ENCODE measurements at places on chromosomes 2 and 18.
A peak's percentile ranks its signal among the peaks of the same experiment; 100 is the strongest.

DNA sequence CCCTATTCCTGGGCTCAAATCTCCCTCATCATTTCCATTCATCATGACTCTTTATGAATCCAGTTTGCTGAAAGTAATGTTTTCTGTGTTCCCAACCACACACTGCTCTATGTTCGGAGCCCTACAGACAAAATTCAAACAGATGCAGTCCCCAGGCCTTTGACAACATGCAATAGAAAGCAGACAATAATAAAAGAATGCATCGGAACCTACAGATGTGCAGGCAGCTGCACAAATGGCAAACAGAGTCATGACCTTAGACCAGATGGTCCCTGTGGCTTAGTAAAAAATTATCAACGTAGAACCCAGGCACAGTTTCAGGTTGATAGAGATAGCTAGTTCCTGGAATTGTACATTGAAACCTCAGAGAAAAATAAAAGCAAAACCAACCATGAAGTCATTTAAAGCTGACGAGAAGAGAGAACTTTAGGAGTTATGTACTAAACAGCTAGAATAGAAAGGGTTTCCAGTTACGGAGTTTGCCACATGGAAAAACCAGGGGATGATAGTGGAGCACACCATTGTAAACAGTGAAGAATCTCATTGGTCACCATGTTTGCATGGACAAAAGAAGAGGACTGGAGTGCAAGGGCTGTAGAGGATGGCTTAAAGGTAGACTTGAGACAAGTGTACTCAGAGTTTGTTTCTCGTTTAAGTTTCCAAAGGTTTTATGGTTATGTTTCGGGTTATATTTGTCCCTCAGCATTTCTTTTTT lies 23.2 kb upstream of the ACVR1 start:
- no peak for DNase-seq

- DNase-seq: peak; percentile 32
Measured at GRCh38 chr2:122028371-122029100, 273.1 kb downstream of the TSN start.

GRCh38 chr2:50263728-50264127 lies 768.2 kb downstream of the NRXN1 start:
- DNase-seq: no peak

- no peak for DNase-seq
Measured at GRCh38 chr2:20557226-20557625, 93.7 kb downstream of the HS1BP3 start.

GRCh38 chr2:128320192-128320905 lies 1.7 kb upstream of the HS6ST1 start:
- no peak for DNase-seq

GRCh38 chr2:58377181-58377580 lies 136.1 kb upstream of the FANCL start:
- DNase-seq: no peak

GRCh38 chr2:113700186-113700841 lies 56.1 kb downstream of the SLC35F5 start:
- peak; percentile 65 for DNase-seq

- peak; percentile 49 for DNase-seq
Measured at GRCh38 chr2:221096706-221097567, 475.2 kb downstream of the EPHA4 start.

- peak; percentile 70 for DNase-seq
Measured at GRCh38 chr2:54952978-54953456, 97.2 kb downstream of the RTN4 start.

DNA sequence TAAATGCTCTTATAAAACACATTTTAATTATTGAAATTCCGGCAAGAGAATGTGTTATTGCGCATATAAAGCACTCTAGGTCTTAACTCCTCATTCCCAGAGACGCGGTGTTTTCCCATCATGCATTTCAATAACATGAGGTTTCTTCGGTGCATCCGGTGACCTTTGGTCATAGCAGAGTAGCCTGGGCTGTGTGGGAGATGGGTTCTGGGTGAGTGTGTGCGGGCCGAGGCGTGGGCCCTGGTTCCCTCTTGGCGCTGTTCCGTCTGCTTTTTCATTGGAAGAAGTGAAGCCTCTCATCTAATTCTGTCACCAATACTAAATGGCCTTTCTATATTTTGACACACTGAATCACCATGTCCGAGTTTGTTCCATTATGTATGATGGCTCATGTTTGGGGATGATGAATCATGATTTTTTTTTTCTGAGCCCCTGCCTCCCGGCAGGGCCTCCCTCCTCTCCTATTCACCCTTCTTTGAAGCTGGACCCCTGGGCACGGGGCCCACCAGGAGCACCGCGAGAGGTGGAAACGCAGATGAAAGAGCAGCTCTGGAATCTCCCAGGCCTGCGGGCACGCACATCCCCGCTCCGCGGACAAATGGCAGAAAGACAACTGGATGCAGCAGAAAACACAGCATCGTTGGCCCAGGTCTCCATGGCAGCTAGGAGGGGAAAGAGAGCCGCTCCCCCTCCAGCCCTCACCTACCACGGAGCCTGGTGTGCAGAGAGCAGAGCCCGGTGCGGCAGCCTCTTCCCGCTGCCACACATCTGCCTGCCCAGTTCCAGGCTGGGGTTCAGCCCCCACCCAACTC lies 85.8 kb upstream of the HPCAL1 start:
- DNase-seq: peak; percentile 15

GRCh38 chr2:33763671-33764310 lies 164.7 kb upstream of the FAM98A start:
- no peak for DNase-seq

GRCh38 chr2:190587106-190587505 lies 52.6 kb upstream of the NEMP2 start:
- DNase-seq: no peak

DNA sequence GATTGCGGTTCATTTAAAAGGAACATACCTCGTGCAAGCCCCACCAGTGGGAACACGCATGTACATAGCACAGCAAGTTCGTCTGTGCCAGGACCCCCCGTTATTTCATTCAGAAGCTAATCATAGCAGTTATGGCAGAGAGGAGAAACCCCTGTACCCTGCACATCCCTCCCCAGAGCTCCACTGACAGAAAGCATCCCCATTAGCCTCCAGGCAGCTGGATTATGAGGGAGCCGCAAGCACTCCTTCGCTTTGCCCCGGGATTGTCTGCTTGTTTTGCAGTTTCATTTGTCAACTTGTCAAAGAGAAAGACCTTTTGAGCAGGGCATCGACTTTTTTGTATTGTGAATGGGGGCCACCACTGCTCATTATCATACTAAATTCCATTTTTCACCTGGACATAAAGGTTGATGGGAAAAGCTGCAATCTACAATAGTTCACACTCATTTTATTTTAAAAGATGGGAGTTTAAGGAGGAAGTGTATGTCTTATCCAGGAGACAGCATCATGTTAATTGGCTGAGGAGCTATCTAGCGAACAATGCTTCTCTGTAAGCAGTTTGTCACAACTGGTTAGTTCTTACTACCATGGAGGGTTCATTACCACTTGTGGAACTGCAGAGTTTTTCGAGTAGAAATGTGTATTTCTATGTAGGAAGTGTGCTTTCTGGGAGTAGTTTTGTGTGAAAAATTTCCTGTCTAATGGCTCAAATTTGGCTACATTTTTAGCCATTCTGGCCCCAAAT lies 255.3 kb downstream of the THSD7B start:
- DNase-seq: no peak

DNA sequence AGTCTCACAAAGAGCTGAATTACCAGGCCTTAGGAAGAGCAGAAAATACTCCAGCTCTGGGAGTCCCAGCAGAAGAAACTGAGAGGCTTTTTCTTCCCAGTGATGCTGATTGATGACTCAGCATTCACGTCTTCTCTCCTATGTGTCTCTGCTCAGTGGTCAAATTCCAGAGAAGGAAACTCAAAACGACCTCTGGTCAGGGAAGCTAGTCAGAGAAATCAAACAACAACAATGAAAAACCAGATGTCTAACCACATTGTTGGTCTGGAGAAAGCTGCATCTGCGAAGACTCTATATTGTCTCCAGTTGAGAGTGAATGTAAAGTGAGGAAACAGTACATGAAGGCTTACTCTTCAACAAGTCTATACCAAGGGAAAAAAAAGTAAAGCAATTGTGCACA lies 28.6 kb upstream of the CERS6 start:
- DNase-seq: peak; percentile 62

GRCh38 chr2:25957743-25958142 lies 24.6 kb downstream of the KIF3C start:
- no peak for DNase-seq

DNA sequence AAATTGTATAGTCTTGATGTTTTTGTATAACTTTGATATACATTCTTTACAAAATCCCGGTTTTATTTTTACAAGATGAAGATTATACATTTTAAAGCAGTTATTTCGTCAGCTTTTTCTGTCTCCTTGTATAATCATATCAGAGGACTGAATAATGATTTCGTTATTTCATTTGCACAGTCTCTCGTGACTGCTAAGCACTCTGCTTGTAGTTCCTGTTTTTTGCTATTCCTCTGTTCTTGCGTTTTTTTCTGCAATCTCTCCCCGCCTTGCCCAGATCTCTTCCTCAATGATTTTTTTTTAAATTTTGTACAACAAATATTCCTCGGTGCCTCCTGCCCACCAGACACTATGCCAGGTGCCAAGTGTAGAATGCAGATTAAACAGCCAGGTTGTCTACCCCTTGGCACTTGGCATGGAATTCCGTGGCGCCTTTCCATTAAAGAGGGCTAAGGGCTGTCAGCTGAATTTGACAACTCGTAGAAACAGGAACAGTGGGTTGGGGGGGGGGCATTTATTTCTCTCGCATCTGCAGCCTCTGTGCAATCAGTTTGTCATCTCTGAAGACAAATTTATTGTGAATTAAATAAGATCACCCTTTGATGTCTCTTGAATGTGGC lies 69.6 kb downstream of the KLHL29 start:
- DNase-seq: no peak

DNA sequence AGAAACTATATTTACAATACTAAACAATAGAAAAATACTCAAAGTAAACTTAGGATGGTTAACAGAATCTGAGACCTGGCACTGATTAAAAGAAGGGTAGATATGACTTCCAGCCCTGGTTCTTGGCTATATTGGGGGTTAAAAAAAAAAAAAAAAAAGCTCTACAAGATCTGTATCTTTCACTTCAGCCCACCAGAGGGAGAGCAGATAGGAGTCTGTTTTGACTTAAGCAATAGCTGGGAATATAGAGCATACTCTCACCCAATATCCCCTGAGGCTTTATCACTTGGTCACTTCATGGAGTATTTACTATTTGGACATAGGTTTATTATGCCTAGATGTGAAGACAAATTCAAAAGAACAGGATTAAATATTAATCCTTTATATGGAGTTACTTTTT lies 598.9 kb upstream of the LINC00305 start:
- DNase-seq: no peak

DNA sequence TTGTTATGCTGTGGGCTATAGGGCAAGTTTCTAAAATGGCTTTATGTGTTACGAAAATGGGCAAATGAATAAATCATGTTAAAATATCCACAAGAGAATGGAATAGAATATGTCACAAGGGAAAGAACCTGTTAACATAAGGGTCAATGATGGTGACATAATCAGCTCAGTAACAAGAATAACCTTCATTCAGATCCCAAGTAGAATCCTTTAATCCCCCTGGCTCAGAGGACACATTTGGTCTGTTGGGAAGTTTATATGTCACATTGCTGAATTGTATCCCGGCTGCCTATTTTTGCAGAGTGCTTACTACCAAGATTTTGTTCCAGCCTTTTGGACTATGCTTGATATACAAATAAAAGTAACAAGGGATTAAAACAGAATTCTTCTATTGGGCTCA lies 13.1 kb upstream of the LGALSL start:
- DNase-seq: no peak

- DNase-seq: no peak
Measured at GRCh38 chr2:53784436-53784835, 2.3 kb downstream of the ASB3 start.

DNA sequence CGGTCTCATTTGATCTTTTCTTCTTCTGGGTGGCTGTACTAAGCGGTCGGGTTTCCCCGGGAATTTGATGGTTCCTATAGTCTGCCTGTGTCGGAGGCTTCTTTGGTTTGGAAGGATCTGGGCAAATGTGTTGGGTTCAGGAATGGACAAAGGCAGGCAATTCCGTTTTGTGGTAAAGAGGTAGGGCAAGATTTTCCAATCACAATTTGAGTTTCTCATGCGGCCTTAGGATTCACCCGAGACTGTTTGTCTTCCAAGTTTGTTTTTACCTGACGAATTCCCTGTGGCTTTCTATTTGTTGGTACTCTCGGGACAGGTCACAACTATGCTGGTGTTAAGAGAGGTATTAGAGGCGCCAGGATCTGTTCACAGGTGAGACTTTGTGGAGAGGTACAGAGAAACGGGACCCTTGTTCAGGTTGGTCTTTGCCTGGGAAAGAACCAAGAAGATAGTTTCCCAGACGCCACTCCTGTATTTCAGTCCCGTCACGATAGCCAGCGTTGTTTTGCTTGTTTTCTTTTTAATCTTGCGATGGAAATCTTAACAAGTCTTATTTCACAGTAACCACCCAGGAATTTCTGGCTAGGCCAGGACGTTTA lies 3.0 kb downstream of the SP5 start:
- no peak for DNase-seq

DNA sequence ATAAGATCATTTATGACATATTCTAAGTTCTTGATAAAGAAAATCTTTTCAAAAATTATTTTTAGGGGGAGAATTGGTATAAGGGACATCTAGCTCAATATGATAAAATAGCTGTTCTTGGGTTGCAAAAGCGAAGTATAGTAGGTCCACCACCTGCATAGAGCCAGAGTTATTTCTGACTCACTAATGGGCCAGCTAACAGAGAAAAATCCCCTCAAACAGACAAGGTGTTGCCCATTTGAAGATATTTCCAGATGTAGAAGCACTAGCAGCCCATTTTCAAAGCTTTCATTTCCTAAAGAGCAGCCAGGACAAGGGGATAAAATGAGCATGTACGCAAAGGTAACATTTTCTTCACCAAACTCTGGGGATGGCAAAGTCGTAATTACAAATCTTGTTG lies 165.7 kb upstream of the FN1 start:
- no peak for DNase-seq

GRCh38 chr2:11659851-11660250 lies 10.1 kb downstream of the NTSR2 start:
- no peak for DNase-seq

DNA sequence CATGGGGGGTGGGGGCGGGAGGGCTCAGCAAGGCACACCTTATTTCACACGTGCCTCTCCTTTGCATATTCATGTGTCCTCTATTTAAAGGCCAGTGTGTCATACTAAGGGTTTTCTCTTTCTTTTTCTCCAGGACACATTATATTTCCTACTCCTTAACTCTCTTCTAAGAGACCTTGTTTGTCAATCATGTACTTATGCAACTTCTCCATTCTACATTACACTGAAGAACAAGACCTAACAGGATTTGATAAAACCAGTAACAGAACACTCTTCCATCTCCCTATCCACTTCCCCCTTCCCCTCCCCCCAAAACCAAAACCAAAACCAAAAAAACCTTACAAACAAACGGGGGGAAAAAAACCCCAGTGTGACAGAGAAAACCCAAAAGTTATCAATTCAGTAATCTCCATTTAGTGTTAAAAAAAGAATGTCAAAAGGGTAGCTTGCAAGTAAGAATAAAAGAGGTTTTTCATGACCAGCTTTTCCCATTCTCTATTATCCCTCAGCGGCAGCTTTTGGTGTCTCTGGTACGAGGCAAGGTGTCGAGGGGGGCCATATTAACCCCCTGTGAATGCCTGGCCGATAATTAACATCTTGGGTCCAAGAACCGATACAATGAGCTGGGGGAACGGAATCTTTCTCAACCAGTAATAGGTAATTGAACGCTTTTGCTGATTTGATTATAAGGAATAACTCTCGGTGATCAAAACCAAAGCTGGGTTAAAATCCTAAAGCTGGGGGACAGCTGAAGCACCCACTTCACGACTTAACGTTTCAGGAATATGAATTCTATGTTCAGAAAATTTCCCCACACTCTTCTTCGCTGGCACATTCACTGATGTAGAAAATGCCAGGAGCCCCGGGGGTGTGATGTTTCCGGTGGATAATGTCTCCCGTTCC lies 191.0 kb upstream of the TCF4 start:
- peak; percentile 66 for DNase-seq
